Esophagus squamous epithelium (tissue), 5 donors: ENCODE measurements at places on chromosomes 4 and X. TPM values are rescaled to one million over a fixed set of nuclear protein-coding genes. Genes with fewer than 3 reads are reported as not detected.

CCKAR gene
- total RNA-seq, result not detected

DNA sequence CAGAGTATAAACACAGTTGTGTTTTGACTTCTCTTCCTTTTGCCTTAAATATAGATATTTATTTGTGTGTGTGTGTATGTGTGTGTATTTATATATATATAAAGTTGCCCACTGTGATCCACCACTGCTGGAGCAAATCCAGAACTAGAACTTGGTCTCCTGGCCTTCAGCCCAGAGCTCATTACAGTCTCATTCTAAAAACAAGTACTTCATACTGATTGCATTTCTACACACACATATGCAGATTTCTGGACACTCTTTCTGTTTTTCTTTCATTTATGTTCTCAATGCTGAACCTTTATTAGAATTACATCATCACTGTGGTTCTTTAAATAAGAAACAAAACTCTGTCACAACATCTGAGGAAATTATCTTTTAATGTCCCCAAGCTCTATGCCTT is 381 bp downstream of the TXK start:
- peaks cover 41% of the 10 kb centered on the region for H3K36me3 ChIP-seq
- H3K4me1 ChIP-seq, result no peaks in the 10 kb centered on the region
- H3K27me3 ChIP-seq, result no peaks in the 10 kb centered on the region
- no peak for DNase-seq
- no peak overlapping the region for H3K27ac ChIP-seq
- no peak overlapping the region for H3K4me3 ChIP-seq

DNA sequence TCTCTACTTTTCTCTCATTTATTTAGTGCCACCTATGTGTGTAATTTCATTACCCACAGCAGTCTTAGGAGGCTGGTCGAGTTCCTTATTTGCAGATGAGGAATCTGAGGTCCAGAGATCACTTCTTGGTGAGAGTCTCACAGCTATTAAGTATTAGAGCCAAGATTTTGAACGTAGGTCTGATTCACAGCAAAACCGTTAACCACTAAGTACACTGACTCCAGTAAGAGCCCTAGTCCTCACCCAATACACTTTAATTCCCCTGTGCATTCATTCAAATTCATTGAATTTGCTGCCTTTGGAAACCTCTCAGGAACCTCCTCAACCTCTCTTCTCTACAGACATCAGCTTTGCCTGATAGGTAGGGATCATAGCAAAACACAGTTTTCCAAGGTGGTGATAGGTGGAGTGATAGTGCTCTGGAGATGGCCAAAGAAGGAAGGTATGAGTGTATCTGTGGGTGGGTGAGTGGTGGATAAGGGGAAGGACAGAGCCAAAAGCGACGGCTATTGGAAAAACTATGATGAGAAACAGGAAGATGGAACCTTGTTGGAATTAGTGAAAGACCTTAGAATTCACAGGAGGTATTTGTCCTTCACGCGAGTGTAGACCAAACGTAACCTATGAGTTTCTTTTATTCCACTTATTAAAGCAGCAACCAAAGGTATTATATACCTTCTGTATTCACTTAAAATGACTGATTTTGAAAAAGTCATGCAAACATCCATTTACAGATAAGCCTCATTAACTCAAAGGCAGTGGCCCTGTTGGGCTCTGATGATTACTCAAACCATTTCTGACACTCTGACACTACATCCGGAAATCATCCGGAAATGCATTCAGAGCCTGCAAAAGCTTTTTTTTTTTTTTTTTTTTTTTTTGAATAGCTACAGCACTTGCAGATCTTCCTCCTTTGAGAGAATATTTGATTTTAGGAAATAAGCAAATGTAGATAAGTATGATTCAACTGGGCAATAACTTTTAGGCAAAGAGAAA is 6.3 kb downstream of the FMR1 start:
- H3K4me1 ChIP-seq, result no peaks in the 10 kb centered on the region
- DNase-seq, result no peak
- H3K27ac ChIP-seq, result no peak overlapping the region
- no peaks in the 10 kb centered on the region for H3K36me3 ChIP-seq
- no peak overlapping the region for H3K4me3 ChIP-seq
- H3K27me3 ChIP-seq, result no peaks in the 10 kb centered on the region

GRCh38 chr4:69056921-69057550 is 39.2 kb upstream of the UGT2B7 start:
- H3K27ac ChIP-seq, result no peak overlapping the region
- no peaks in the 10 kb centered on the region for H3K36me3 ChIP-seq
- no peak overlapping the region for H3K4me3 ChIP-seq
- H3K4me1 ChIP-seq, result peaks cover 3% of the 10 kb centered on the region
- H3K27me3 ChIP-seq, result no peaks in the 10 kb centered on the region

DNA sequence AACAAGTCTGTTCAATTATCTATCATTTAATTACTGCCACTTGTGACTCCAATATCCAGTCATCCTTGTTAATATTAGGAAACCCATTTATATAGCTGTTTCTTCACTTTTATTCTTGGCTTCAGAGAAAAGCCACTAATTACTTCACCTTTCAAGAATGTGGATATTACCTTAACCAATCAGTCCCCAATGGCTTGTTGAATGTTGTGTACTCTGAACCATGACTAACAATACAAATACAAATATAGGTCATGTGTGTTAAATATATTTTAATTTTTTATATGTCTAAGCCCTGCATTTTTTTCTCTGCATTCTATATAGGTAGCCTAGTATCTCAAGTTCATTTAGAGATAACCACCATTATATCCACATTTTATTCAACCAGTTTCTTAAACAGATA is 1513.4 kb upstream of the AGA start:
- H3K4me1 ChIP-seq, result no peaks in the 10 kb centered on the region
- no peak overlapping the region for H3K4me3 ChIP-seq
- no peaks in the 10 kb centered on the region for H3K36me3 ChIP-seq
- no peaks in the 10 kb centered on the region for H3K27me3 ChIP-seq
- DNase-seq, result no peak
- no peak overlapping the region for H3K27ac ChIP-seq

DNA sequence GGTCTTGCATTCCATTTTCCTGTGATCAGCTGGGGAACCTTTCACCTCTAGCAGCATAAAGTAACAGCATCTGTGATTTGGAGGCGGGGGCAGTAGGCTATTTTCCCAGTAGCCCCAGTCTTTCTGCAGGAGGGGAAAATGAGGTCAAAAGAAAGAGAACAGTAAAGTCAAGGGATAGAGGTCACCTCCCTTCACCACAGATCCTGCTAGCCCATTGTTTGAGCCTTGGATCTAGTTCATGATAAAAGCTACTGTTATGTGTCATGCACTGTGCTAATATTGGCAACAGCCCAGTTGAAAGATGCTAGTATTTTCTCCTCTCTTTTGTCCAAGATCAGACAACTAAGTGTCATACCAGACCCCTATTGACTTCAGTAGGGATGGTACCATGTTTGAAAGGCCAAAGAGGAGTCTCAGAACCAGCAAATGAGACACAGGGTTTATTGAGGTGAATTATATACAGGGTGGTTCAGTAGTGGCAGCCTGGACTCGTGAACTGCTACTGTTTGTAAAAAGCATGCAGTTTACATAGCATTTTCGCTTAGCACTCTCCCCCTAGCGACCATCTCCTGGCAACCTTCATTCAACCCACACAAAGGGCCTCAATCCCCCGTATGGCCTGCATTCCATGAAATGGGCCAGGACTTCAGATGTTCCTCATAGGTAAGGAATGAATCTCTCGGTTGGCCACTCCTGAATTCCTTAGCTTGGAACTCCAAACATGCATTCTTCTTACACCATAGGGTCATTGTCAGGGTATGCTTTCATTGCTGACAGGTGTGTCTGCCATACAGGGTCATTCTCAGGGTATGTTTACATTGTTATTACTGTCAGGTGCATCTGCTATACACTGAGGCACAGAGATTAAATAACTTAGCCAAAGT is 170.0 kb upstream of the FRMPD4 start:
- no peak for DNase-seq
- no peaks in the 10 kb centered on the region for H3K4me1 ChIP-seq
- H3K27me3 ChIP-seq, result no peaks in the 10 kb centered on the region
- H3K27ac ChIP-seq, result no peak overlapping the region

NDP gene
- total RNA-seq, result not detected

GAGE12J gene
- not detected for total RNA-seq

MAGEB10 gene
- total RNA-seq, result not detected

LRRC66 gene
- total RNA-seq, result not detected
